ENCODE measurements at places on chromosomes 7 and 10.

DNA sequence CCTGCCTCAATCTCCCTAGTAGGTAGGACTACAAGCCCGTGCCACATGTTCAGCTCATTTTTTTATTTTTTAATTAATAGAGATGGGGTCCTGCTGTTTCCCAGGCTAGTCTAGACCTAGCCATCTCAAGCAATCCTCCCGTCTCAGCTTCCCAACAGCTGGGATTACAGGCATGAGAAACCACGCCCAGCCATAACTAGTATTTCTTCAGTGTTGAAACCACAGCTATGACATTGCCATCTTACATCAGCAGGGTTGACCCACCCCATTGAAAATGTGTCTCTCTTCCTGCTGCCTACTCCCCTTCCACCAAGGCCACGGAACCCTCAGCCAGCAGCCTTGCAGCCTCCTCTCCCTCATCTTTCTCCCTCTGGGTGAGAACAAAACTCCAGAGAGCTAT lies 62.1 kb upstream of the ZNF746 start:
- peak; percentile 7 for DNase-seq

GRCh38 chr7:122886357-122887081 lies at the start of gene CADPS2:
CADPS2 (minus strand) TSS chr7:122886460; CDS start chr7:122886337, 123 bp downstream.
- peak; percentile 91 for DNase-seq

GRCh38 chr10:114544045-114544659 lies 113.9 kb downstream of the ABLIM1 start:
- DNase-seq, result no peak

GRCh38 chr10:108064746-108065260 lies 900.3 kb upstream of the SORCS1 start:
- DNase-seq, result no peak

- DNase-seq, result no peak
Observed at GRCh38 chr10:92692080-92692671, 2.4 kb downstream of the HHEX start.

DNA sequence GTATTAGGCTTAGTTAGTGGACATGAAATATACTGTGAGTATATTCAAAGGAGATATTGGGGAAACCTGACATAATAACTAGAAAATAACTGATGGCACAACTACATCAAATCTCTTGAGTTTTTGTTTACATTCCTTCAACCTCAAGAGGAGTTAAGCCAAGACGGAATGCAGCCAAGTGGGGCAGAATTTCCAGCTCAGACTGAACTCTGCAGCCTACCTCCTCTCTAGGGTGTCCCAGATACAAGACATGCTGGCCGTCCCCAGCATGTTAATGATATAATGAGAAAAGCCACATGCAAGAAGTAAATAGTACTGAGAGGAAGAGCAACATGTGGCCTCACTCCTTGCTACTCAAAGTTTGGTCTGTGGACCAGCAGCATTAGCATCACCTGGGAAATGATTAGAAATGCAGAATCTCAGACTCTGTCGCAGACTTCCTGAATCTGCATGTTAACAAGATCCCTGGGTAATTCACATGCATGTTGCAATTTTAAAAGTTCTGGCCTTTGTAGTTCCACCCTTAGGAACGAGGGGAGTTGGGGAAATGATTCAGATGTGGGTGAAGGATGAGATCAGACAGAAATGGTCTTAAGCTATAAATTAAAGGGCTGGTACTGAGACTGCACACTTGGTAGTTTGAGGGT lies 118.4 kb upstream of the CACUL1 start:
- DNase-seq, result no peak

GRCh38 chr10:36391405-36391804 lies 734.0 kb upstream of the ANKRD30A start:
- peak; percentile 15 for DNase-seq

- no peak for DNase-seq
Observed at GRCh38 chr7:157430721-157431120, 93.9 kb downstream of the DNAJB6 start.

DNA sequence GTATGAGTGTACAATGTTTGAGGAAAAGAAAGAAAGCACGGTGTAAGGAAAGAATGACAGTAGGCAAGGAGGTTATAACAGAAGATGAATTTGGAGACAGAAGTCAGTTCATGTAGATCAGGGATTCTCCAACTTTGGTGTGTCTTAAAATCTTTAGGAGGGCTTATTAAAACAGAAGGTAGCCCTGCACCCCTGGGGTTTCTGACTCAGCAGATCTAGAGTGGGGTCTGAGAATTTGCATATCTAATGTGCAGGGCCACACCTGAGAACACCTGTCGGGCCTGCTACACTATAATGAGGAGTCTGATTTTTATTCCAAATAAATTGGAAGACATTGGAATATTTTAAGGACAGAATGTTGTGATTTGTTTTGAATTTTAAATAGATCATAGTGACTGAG lies 120.6 kb downstream of the RNF133 start:
- no peak for DNase-seq

GRCh38 chr7:90119178-90119971 lies 34.9 kb upstream of the STEAP1 start:
- DNase-seq, result peak; percentile 46

GRCh38 chr7:150408393-150409299 lies 29.5 kb downstream of the ZNF775 start:
- DNase-seq, result no peak

DNA sequence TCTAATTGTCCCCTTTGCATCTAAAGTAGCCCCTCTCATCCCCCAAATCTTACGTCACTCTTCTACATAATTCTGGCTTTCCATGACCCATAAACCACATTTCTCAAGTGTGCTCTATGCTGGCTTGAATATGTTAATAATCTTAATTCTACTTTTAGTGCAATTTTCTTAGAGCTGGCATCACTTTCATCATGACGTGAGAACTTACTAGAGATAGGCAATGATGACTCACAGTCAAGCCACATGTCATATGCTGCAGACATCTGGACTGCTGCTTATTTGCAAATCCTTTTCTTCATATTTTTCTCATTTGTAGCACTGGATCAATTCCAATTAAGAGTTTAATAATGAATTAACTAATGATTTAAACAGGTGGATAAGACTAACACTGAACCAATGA lies 260.7 kb upstream of the PRKCQ start:
- peak; percentile 39 for DNase-seq

DNA sequence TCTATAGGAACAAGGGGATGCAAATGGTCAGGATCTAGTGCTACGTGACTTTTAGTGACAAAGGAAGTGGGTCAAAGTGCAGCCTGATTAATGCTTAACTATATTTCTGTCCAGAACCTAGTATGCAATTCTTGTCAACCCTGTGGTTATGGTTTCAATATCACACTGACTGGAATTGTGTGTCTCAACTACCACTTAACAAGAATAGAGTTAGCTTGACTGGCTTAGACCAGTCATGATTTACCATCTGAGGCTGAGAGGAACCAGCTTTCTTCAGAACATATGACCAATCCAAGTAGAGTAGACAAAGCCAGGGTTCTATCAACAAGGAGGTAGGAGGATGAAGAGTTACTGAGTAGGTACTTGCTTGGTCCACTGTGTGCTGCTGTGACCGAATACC lies 54.4 kb downstream of the MYPN start:
- no peak for DNase-seq

- peak; percentile 45 for DNase-seq
Observed at GRCh38 chr7:16647435-16647960, 1.5 kb downstream of the BZW2 start.

All from muscle of leg (tissue), 16 donors.